ENCODE measurements at places on chromosomes 1 and 21.

- no peak for DNase-seq
Measured at GRCh38 chr1:21567241-21568005, 58.2 kb downstream of the ALPL start.

GRCh38 chr1:20079661-20080305 is 9.8 kb downstream of the PLA2G5 start:
- no peak for DNase-seq

DNA sequence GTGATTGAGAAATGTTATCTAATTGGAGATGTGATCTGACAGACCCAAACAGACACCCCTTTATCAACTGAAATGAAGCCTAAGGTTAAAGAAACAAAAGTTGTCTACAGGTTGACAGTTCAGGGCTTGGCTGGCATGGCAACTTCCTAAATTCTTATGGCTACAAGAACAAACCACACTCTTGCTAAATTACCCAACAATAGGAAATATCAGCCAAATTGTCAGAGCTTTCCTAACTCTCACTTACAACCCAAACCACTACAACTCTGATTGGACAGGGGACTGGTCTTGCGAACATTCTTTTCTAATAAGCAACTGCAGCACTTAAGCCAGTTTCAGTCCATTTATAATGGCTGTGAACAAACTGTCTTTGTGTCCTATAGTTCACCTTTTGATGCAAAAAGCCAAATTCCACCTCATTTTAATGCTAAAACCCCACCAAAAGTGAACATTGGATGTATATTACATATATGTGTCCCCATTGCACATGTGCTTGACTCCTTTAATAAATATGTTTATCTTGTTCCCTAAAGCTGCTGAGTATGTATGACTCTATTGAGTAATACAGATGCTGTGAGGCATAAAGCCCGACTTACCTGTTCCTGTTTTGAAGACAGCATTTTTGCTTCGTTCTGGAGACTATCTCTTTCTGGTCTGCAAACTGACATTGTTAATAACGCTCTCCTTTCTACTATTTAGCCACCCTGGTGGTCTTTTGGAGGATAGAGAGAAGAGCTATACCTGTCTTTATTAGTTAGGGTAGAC is 101.3 kb upstream of the HMCN1 start:
- no peak for DNase-seq

DNA sequence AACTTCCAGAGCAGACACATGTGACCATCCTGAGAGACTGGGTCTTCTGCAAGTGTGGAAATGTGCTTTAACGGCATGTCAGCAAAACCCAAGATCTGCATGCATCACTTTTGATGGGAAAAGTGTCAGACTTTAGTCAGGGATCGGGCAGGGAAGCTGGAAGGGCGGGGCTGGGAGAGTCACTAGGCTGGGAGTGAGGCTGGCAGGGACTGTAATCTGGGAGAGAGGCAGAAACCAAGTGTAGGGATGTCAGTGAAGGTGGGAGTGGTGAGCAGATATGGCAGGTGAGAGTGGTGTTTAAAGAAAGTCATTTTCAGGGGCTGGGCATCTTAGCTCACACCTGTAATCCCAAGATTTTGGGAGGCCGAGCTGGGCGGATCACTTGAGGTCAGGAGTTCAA is 11.3 kb downstream of the CDA start:
- no peak for DNase-seq

- DNase-seq, result no peak
Measured at GRCh38 chr1:41794031-41794430, 124.7 kb downstream of the HIVEP3 start.

DNA sequence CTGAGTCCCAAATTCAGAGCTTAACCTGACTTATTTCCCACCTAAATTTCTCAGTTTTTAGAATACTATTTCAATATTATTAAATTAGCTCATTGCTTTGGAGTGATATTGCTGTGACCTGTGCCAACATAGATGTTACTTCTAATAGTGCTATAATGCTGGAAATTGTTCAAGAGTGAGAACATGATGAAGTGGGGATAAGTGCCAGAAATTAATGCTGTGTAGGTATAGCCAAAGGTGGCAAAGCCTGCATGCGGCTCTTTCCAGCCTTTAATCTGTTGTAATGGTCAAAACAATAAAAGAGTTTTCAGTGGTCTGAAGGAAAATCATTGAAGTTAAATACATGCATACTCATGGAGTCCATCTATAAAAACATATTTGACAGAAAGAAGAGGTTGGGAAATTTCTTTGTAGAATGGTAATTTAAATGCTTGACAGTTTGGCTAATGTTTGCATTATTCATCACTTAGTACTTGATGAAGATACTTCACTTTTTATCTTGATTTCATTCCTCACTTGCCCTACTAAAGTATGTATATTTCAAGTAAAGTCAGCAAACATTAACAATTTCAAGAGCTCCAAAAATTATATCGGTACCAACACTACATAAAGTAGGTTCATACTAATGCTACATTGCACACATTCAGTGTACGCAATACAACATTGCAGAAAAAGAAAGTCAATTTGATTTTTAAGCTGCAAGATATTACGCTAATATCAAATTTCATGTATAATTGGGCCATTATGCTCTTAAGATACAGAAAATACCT is 82.1 kb downstream of the OLFM3 start:
- no peak for DNase-seq

- DNase-seq, result no peak
Measured at GRCh38 chr1:147824798-147825197, 64.4 kb upstream of the GJA5 start.

DNA sequence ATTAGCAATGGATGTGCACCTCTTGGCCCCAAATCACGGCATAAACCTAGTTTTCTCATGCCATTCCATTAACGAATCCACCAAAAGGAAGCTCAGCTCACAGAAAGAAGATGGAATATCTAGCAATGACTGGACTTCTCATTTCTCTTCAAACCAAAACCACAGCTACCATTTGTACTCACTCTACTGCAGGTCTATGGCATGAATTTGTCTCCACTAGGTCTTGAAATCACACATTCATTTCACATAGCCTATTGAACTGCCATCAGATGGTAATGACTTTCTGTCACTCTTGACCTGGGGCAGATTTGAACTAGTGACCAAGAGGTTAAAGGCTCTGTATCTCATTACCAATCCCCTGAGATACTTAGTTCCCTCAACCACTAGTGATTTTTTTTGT is 382.7 kb downstream of the DPYD start:
- no peak for DNase-seq

DNA sequence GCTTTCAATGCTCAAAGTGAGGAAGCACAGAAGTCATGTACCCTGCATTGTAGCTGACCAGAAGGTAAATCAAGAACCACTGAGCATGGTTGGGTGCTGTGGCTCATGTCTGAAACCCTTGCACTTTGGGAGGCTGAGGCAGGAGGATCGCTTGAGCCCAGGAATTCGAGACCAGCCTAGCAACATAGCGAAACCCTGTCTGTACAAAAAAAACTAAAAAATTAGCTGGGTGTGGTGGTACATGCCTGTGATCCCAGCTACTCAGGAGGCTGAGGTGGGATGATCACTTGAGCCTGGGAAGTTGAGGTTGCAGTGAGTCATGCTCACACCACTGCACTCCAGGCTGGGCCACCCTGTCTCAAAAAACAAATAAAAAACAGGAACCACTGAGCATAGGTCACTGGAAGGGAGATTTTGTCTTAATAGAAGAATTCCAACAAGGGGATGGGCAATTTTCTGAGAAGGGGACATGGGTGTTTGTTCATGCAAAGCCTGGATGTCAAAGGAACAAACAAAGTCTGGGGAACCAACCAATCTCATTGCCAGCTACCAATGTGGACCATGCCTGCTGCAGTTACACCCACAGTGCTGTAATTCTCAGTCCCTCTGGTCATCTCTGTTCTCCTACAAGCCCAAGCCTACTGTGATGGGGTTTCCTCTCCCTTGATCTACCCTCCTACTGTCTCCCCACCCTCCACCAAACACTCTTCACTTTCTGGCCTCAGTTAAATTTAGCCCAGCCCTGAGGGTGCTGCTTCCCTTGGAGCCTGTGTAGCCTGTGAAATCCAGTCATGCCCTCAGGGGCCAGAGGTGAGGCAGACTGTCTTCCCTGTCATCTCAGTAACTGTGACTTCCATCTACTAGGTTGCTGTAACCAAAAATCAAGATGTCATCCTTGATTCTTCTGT is 47.9 kb downstream of the ELF3 start:
- no peak for DNase-seq

DNA sequence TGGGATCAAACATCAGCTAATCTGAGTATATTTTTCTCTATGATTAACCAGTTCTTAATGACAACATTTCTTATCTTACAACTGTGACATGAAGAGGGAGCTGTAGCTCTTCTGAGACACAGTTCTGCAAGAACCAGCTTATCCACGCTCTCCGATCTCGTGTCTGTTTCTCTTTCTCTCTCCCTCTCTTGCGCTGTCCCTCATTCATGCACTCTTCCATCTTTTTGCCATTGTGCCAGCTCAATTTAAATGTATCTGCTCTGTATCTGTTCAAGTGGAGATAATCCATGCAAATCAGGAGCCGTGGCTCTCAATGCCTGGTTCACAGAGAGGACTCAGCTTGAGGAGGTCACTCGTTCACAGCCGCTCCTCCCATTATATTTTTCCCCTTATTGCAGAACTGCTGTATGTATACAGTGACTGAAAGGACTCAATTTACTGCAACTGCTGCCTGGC is 494.7 kb upstream of the ADGRL2 start:
- no peak for DNase-seq

DNA sequence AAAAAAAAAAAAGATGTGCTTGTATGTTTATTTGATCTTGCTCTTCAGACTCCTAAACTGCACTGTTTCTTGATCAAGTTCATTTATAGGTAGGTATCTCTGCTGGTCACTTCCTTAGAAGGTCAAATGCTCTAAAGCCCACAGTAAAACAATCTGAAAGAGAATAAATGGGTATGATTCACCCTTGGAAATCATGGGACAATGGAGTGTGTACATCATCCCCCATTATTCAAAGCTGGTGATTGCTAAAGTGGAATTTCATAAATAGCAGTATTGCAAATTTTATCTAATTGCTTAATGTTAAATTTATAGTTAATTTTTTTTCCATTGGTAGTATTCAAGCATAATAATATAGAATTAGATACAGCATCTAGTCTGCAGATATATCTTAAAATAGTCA is 53.4 kb downstream of the MIER1 start:
- DNase-seq, result no peak

DNA sequence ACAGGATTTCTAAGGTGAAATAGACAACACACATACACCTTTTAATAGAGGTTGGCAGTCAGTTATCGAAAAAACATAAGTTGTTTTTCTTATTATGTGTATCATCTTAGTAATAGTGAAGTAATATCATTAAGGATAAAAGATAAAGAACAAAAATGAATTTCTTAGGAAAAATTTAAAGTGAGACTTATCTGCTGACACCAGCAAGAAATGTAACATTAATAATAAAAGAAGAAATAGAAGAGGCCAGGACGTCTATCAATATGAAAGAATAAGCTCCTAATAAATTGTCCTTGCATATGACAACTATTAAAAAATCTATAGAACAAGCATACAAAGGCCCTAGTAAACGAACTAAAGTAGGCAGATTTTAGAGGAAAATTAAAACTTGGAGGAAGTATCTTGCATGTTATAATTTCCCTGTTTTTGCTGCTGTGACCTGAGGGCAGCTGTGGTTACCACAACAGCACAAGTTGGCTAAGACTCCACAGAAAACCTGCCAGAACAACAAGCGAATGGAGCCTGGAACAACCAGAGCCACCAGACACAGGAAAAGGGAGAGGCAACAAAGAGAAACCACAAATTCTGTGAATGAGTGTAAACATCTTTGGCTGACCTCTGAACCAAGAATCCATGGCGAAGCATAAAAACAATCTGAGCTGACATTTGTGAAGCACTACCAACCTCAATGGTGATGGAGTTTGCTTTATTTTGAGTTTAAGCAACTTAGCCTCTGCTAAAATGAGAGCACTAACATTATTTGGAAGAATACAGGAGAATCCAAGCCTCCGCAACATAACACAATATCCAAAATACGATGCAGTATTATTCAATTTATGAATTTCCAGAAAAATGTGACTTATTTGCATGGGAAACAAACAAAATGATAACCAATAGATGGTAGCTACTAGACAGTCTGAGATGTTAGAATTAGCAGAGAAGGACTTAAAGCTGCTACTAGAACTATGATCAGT is 207.5 kb downstream of the KCNT2 start:
- no peak for DNase-seq

DNA sequence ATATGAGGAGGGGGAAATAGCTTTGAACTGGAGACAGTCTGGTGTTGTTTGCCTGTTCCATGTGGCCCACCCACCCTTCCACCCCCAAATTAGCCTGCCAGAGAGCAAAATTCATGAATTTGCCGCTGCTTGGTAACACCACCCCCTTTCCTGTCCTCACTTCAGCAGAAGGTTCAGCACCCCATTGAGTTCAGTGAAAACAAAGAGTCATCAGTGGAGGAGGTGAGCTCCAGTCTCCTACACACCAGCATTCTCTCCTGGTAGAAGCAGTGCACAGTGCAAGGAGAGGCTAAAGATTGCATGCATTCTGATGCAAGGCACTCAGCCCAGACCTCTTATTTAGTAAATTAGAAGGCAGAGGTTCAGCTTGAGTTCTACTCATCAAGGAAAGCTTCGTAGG is 99.7 kb upstream of the DYNLT5 start:
- DNase-seq, result no peak

- no peak for DNase-seq
Measured at GRCh38 chr1:212520299-212520698, 87.6 kb downstream of the NENF start.

GRCh38 chr1:22139066-22139594 is 3.8 kb downstream of the WNT4 start:
- DNase-seq, result no peak

DNA sequence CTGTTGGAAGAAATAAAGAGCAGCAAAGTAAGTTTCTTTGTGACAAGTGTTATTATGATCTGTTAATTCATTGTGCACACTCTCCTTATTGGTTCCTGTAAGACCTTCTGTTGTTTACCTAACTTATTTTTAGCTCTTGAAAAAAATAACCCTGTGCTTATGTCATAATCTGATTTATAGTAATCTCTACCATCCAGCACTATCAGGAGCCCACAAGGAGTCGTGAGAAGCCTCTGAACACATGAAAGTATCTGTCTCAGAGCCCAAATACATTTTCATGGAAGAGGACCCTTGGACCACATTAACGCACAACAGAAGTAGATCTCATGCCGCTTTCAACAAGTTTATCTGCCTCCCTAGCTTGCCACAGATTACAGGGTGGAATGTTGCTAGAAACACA is 45.8 kb downstream of the CENPF start:
- no peak for DNase-seq

GRCh38 chr1:181809991-181810545 is 251.4 kb downstream of the ZNF648 start:
- no peak for DNase-seq

- DNase-seq, result no peak
Measured at GRCh38 chr1:233636503-233636877, 22.6 kb downstream of the KCNK1 start.

Measured in CD4-positive, alpha-beta T cell treated with Interleukin-17A for 1 hour (primary cell).